CD4-positive, alpha-beta T cell treated with Interleukin-15 for 4 hours (primary cell): ENCODE measurements at places on chromosomes 6 and 20.
A peak's percentile ranks its signal among the peaks of the same experiment; 100 is the strongest.

GRCh38 chr6:30798494-30798893 lies 54.1 kb upstream of the IER3 start:
- no peak for DNase-seq

DNA sequence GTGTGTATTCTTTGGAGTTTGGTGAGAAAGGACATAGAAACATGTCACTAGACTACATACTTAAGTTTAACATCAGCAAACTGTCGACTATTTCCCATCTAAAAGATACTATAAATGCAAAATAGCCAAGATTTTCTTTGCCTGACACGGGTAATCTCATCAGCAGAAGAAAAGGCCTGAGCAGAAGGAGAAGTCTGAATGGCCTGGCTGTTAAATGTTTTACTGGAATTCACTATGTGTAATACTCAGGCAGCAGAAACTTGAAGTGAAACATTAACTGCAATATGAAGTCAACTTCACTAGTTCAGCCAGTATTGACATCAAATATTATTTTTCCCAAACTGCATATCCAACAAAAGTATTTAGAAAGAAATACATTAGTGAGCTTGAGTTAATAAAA lies 6.4 kb upstream of the DSE start:
- DNase-seq = no peak

- no peak for DNase-seq
These were observed 637.1 kb downstream of the UTRN start for GRCh38 chr6:144922120-144922722.

- no peak for DNase-seq
These were observed 71.5 kb downstream of the BTBD3 start for GRCh38 chr20:11989018-11989771.

GRCh38 chr6:20877008-20877937 lies 343.0 kb downstream of the CDKAL1 start:
- DNase-seq = no peak

DNA sequence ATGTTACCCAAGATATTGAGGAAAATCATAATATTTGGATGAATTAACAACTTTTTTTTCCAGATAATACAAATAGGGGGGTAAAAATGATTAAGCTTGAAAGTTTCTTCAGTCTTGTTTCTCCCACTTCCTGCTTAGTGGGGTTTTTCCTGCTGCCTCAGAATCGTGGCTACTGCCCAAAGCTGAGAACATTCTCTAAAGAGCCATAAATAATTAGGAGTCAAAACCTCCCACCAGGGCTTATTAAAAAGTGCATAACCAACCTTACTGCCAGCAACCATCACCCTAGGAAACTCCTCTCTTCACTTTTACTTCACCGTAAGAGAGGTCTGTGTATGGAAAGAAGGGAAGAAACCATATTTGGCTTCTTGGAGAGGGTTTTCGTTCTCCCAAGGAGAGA lies 9.0 kb upstream of the LCA5 start:
- DNase-seq = no peak

DNA sequence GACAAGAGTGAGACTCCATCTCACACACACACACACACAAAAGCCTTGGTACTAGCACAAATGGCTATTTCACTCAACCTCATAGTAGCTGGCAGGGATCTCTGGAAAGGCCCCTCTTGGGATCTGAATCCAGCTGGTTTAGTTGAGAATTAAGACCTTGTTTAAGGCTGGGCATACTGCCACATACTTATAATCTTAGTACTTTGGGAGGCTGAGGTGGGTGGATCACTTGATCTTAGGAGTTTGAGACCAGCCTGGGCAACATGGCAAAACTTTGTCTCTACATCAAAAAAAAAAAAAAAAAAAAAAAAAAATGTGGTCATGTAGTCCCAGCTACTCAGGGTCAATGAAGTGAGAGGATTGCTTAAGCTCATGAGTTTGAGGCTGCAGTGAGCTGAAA lies 628.3 kb downstream of the MMUT start:
- DNase-seq = no peak

DNA sequence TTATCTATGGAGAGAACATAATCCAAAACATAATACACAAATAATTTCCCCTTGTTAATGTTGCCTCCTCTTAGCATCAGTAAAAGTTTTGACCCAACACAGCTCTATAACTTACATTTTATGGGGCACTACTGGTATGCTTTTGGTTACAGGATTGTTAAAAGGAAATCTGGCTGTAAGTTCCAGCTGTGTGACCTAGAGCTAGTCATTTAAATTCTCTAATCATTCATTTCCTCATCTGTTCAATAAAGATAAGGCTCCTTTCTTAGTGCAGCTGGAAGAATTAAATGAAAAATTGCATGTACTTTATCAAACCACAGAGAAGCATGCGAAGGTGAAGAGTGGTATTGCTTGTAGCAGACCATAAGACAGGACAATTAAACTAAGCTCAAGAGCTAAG lies 4.6 kb downstream of the SLC17A2 start:
- no peak for DNase-seq

- DNase-seq = no peak
These were observed 137.3 kb downstream of the ZFAND3 start for GRCh38 chr6:37956711-37957275.

DNA sequence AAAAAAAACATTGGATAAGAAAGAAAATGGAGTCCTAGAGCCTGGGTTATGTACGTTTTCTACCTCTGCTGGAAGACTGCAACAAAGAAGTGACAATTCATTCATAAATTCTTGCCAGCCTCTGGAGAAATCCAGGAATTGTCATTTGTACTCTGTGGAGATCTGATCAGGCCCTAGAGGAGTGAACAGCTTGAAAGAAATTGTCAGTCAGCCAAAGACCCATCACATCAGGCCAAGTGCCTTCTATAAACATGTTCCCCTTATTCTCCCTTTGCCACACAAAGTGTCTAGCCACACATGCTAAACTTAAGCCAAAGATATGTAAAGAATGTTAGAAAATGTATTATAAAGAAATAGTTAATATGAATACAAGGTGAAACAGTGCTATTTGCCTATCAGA lies 152.4 kb downstream of the ADAT2 start:
- no peak for DNase-seq

- DNase-seq = no peak
These were observed 79.0 kb downstream of the RNASET2 start for GRCh38 chr6:166877349-166877748.

DNA sequence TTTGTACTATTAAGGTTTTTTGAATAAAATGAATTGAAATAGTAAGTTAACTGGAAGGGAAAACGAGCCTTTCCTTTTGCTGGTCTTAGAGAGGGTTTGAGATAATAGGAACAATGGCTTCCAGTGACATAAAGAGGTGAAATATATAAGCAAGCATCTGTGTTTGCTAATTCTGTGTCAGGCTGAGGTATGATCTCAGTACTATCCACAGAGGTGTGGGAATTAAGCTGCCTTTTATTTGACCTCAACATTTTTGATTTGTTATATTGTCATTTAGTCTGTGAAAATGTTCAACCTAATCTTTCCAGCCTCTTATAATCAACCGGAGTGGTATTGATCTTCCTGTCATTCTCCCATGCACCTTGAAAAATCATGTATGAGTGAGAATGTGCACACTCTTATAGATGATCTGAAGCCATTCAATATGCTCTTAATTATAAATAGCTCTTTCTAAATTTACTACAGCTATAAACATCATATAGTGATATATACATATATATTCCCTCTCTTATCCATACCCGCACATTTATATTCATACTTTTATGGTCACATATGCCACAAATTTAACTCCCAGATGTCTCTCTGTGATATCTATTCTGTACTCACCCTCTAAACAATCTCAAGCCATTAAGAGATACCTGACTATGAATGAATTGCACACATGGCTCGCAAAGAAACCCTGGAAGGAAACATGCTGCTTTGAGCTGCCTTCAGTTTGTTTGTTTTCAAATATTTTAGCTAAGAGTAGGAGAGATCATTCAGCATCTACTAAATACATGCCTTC lies 754.7 kb upstream of the NRSN1 start:
- no peak for DNase-seq

GRCh38 chr6:87870556-87870955 lies 168.5 kb upstream of the AKIRIN2 start:
- DNase-seq = no peak

GRCh38 chr6:90220273-90220672 lies 76.4 kb downstream of the BACH2 start:
- DNase-seq = no peak

GRCh38 chr20:40562031-40562430 lies 127.0 kb downstream of the MAFB start:
- peak; percentile 4 for DNase-seq

DNA sequence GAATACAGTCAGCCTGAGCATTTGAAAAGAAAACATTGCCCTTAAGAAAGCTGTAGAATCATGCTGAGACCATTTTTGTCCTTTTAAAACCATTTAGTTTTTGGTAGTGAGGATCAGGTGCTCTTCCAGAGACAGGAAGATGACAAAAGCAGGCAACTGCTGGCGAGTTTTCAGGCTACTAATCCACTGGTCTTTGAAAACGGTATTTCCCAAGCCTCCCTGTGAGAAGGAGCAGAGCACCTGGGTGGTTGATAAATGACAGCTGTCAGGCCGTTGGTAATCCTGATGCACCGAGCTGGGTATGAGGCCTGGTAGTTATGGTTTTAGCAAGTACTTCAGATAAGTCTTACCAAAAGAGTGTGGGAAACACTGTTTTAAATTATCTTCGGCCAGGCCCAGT lies 10.1 kb upstream of the SEC63 start:
- DNase-seq = no peak

DNA sequence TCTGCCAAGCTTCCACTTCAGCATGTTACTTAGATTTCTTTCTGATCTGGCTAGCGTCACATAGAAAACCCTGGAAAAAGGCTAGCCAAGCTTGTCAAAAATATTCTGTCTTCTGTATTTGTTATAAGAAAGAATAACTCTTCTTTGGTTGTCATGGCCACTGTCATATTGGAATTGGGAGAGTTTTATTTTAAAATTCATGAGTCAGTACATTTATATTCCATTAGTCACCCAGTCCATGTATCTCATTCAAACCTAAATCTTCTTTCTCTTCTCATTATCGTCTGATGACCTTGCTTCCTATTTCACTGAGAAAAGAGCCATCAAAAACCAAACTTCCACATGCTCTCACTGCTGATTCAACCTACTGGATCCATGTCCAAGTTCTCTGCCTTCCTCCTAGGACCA lies 65.7 kb downstream of the EPM2A start:
- no peak for DNase-seq

GRCh38 chr20:45913116-45913515 lies 1.2 kb upstream of the PLTP start:
- DNase-seq = no peak

DNA sequence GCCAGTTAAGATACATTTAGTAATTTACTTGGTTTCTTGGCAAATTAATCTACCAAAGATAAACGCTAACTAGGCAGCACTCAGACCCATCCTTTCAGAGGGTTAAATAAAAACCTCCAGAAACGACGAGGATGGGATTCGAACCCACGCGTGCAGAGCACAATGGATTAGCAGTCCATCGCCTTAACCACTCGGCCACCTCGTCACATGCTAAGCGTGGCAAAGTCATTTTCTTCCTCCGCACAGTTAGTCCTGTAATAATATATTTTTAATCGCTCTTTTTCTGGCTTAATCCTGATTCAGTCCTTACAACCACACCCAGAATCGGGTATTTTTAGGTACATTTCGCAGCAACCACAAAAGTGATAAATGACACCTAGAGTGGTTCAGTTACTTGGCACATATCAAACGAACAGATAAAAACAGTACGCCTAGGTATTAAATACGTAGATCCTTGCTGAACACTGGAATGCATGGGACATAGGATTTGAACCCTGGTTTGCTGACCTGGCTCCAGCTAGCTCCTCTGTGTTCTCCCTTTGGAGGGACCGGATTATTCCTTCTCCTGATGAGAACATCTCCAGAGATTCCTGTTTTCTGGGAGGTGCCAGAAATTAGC lies 71.6 kb downstream of the GPX5 start:
- no peak for DNase-seq

DNA sequence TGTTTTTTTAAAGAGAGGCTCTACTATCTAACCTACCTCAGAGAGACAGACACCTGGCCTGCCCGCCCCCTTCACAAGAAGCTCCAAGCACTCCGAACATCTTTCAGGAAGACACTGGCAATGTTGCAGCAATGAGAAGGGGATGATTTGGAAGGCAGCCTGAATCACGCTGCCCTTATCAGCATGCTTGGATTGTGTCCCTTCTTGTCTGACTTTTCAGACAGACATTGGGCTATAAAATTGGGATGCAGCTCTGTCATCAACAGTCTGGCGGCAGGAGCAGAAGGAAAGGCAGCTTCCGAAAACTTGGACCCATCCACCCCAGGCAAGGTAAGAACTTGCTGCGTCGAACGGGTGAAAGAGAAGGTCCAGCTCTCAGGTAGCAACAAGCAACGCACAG lies 56.0 kb downstream of the CDK5RAP1 start:
- DNase-seq = no peak

GRCh38 chr20:45646875-45647274 lies 15.8 kb upstream of the WFDC9 start:
- no peak for DNase-seq

DNA sequence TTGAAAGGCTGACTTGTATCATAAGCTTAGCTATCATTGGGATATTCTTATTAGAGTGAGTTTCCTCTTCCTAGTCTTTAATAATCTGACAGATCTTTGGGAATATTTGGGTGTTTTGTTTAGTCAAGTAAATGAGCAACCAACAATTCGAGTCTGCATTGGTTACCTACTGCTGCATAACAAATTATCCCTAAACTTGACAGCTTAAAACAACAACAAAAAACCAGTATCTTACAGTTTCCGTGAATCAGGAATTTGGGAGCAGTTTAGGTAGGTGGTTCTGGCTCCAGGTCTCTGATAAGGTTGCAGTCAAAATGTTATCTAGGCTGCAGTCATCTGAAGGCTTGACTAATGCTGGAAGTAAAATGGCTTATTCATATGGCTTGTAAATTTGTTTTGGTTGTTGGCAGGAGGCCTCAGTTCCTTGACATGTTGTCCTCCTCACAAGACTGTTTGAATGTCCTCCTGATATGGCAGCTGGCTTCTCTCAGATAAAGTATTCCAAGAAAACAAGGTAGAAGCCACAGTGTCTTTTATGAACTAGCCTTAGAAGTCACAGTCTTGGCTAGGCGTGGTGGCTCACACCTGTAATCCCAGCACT lies 7.2 kb downstream of the GTF3C6 start:
- DNase-seq = no peak

DNA sequence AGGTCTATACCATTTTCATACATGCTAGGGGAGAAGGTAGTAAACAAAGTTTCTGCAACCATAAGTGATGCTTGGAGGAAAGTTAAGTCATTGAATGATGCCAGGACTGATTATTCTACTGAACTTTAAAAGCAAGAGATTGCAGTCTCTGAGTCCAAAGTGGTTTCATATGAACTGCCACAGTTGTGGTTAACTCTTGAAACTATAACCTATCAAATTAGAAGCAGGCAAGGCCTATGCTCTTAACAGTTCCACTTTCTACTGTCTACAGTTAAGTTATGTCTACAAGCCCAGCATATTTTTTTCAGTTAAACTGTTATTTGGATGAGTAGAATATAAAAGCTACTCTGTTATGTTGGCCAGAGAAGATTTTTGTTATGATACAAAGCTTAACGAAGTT lies 326.5 kb upstream of the RUNX2 start:
- peak; percentile 27 for DNase-seq

GRCh38 chr20:48455651-48456365 lies 372.0 kb downstream of the PREX1 start:
- DNase-seq = no peak

GRCh38 chr6:92122746-92123145 lies 1296.6 kb downstream of the EPHA7 start:
- no peak for DNase-seq

- DNase-seq = no peak
These were observed 91.5 kb upstream of the BHLHE23 start for GRCh38 chr20:63098195-63098810.

- DNase-seq = no peak
These were observed 3.7 kb upstream of the DBNDD2 start for GRCh38 chr20:45404438-45404837.

GRCh38 chr20:57070296-57070695 lies 196.1 kb downstream of the BMP7 start:
- no peak for DNase-seq
